ENCODE measurements at places on chromosomes 3 and 15. TPM values are rescaled to one million over a fixed set of nuclear protein-coding genes. Genes with fewer than 3 reads are reported as not detected.

Gene SCN5A
- not detected for polyA plus RNA-seq

Gene PATL2
- not detected for polyA plus RNA-seq

DNA sequence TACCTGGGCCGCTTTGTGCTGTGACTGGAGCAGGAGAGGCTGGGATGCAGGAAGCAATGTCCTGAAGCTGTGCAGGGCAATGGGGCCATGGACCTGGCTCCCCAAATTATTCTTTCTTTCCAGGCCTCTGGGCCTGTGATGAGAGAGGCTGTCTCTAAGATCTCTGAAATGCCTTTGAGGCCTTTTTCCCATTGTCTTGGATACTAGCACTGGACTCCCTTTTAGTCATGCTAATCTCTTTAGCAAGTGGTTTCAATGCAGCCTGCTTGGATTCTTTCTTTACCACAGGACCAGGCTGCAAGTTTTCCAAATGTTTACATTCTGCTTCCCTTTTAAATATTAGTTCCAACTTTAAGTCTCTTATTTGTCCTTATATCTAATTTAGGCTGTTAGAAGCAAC is 64.8 kb upstream of the SGO1 start:
- DNase-seq, result no peak

DNA sequence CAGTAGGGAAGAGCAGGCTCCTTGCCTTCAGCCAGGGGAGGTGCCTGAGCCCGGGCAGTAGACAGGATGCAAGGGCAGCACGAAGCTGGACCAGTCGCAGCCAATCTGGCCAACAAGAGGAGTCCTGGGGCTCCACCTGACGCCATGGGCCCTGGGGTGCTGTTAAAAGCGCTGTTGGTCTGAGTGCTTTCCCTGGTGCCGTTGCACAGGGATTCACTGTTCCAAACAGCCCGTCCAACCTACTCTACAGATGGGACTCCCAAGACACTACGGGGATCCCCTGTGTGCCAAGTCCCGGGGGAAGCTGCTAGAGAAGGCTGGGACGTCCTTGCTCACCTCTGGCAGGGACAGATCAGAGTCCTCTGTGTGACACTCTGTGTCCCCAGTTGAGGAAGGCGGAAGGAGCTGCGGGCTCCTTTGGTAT is 632 bp downstream of the CTSH start:
- no peak for DNase-seq

- no peak for DNase-seq
Measured at GRCh38 chr3:170426240-170426797, 7.7 kb downstream of the CLDN11 start.

DNA sequence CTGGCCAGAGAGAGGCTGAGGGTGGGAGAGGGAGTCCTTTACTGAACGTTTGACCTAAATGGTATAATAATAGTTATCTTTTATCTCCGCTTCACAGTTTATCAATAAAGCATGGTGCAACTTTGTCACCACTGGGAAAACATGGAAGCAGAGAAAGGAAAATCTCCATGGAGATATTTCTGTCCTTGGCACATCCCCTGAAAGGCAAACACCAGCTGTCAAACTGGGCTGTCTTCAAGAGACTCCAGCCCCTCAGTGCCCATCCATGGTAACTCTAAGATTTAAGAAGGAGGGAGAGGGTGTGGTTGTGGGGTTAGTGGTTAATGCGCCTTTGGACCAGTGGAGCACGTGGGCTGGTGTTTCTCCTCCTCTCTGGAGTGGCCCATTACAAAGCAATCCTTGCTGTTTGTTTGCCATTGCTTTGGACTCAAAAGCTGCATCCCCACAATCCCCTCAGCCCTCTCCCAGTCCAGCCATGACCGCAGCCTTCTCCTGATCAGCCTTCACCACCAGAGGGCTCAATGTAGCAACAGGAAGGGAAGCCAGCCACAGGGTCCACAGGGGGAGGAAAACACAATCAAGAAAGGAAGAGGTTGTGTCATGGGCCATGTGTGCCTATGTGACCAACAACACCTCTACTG is 38.2 kb upstream of the FAM174B start:
- peak; percentile 15 for DNase-seq

Gene DLEC1
- not detected for polyA plus RNA-seq

DNA sequence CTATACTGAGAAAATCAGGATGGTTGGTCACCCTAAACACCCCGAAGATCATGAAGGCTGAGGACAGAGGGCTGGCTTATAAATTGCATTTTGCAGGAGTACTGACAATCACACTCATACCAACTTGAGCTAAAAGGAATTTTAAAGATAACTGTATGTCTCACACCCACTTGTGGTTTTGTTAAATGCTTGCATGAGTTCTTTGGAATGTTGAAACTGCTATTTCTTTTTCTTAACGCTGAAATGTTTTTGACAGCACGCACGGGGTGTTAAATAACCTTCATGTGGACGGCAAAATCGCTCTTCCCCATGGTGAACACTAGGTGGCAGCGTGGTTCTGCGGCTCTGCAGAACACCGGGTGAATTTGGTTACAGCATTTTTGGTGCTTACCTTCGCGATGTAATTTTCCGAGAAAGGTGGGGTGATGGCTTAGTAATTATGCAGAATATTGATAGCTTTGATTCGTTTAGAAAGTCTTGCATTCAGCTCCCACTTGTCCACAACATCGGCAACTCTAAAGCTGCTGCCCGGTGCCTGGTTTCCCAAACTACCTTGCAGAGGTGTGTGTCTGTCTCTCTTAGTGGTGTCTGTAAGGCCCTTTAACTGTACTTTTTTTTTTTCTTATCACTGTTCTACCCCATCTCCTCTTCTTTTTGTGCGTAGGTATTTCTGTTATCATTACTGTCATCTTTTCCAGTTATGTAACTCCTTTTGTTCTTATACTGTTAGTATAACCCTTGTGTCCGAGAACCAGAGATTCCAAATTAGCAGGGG is 51.7 kb downstream of the ARNT2 start:
- DNase-seq, result peak; percentile 96
